ENCODE measurements at places on chromosomes 4 and X.

GRCh38 chr4:142838778-142839177 is 7.3 kb downstream of the INPP4B start:
- no peak for DNase-seq

GRCh38 chr4:43835869-43836268 is 612.7 kb downstream of the KCTD8 start:
- no peak for DNase-seq

GRCh38 chr4:1493540-1494287 is 87.5 kb upstream of the NKX1-1 start:
- no peak for DNase-seq

DNA sequence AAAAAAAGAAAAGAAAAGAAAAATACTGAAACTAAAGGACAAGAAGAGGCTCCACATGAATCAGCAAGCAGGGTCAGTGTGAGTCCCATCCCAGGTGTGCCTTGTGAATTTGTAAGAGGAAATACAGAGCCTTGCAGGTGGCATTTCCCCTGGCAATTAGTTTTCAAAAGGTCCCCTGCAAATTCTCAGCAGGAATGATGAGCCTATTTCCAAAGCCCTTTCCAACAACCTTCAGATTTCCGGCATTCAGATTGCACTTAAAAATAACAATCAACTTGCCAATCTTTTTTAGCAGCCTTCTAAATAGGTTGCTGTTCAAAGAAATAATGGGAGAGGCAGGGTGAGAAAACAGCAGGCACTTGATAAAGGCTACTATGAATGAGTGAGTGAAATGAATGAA is 66.4 kb upstream of the OR13H1 start:
- no peak for DNase-seq

DNA sequence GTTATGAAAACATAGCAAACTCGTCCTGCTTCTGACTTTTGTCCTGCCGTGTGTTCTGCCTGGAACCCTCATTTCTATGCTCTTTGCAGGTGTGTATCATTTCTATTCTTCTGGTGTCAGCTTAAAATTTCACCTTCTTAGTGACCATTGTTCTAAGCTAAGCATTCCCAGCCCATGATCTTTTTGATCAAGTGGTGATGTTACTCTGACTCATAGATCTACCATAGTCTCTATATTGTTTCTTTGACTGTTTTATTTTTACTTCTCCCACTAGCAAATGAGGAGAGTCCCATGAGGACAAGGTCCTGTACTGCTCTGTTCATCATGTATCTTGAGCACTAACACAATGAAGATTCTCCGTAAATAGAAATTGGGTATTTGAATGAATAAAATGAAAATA is 14.1 kb upstream of the CXCL6 start:
- no peak for DNase-seq

DNA sequence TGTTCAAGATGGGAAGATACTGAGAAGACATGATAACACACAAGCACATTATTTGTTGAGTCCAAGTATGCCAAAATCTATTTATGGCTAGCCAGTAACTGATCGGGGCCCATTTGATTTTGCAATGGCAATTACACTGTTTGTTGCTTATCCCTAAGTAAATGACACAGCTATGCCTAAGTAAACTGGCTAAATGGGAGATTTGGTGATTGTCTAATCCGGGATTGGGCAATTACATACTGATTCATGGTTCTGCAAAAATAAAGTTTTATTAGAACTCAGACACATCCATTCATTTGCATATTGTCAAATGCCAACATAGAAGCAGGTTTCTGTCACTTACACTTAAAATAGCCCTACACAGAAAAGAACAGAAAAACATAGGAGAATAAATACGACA is 140.2 kb upstream of the TBL1X start:
- DNase-seq, result no peak

DNA sequence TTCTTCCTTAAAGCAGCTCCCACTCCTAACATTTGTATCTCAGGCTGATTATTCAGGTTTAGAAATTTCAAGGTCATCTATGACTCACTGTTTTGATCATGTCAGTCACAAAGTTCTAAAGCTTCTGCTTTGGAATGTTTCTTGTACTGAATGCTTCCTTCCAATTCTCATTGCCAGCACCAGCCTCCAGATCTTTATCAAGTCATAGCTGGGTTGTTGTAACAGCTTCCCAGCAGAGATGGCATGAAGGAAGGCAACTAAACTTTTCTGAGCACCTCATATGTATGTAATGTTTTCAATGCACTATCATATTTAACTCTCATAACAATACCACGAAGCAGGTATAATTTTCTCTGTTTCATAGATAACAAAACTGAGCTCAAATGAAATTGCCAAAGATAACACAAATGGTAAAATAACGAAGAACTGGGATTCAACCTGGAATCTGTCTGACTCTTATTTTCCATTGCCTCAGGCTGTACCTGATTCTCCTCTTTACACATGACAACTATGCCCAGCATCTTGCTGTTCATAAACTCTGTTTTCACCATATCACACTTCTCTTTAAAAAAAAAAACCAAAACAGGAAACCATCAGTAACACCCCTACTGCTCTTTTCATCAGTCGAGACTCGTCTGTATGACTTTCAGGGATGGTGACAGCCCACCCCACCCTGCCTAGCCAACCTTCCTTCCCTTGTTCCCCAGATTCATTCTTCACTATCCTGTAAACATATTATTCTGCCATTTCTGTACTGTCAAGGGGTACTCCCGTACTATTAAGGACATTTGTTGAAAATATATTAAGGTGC is 13.4 kb downstream of the TRPC3 start:
- no peak for DNase-seq

DNA sequence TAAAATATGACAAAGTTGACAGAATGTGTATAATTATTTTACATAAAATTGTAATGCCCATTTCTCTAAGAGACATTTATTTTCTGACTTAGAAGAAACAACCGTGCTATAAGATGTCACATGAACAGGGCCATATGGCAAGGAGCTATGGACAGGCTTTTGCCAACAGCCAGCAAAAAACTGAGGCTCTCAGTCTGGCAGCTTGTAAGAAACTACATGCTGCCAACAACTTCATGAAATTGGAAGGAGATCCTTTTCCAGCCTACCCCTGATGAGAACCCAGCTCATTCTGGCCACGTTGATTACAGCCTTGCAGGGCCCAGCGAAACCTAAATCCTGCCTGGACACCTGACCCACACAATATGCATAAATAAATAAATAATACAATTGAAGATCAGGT is 250.3 kb upstream of the ARSJ start:
- DNase-seq, result no peak

DNA sequence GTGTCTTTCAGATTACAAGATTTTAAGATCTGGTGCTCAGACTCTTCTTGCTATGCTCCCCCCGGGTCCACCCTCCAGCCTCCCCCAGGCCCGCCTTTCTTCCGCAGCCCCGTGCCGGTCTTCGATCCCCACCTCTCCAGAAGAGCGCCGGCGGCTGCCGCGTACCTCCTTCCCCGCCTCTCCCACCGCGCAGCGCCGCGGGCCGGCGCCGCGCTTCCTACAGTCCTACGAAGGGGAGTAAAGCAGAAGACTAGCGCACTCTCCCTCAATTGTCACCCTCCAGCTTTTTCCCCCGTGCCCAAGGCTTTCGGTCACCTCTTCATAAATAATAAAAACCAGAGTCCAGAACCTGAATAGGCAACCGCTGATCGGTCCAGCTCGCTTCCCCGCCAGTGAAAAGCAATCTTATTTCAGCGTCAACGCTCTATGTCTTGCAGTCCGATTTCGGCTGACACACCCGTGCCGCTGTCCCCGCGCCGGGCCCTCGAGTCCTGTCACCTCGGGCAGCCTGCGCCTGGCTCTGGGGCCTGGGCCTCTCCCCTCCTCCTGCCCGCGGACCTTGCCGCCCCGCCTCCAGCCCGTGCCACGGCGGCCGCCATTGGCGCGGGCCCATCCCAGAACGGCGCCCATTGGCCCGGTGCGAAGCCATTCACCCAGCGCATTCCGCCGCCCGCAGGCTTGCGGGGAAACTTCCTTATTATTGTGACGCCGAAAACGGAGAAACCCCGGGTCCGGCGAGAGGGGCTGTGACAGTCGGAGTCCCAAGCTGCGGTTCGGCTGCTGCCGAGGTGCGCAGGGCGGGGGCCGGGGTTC is at the start of gene HERC3:
HERC3 (plus strand) TSS at position 694 of the 813 bp plus-strand sequence. CDS start 13,344 bp downstream, outside the sequence.
- peak; percentile 78 for DNase-seq

DNA sequence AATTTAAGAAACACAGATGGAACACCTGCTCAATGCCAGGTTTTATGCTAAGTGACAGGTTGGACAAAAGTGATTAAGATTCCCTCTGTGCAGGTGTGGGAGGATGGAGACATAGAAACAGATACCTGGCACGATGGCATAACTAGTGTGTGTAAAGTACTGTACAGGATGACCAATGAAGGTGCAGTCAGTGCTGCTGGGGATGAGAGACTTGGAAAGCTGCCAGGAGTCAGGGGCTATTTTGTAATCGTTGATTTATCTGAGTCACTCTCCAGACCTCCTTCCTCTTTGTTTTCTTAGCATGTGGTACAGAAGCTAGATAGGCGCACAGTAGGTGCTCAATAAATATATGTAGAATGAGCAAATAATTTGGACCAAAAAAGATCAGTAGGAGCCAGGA is 58.2 kb downstream of the CWH43 start:
- DNase-seq, result no peak

- no peak for DNase-seq
These were observed 67.7 kb upstream of the PGRMC2 start for GRCh38 chr4:128355305-128355704.

DNA sequence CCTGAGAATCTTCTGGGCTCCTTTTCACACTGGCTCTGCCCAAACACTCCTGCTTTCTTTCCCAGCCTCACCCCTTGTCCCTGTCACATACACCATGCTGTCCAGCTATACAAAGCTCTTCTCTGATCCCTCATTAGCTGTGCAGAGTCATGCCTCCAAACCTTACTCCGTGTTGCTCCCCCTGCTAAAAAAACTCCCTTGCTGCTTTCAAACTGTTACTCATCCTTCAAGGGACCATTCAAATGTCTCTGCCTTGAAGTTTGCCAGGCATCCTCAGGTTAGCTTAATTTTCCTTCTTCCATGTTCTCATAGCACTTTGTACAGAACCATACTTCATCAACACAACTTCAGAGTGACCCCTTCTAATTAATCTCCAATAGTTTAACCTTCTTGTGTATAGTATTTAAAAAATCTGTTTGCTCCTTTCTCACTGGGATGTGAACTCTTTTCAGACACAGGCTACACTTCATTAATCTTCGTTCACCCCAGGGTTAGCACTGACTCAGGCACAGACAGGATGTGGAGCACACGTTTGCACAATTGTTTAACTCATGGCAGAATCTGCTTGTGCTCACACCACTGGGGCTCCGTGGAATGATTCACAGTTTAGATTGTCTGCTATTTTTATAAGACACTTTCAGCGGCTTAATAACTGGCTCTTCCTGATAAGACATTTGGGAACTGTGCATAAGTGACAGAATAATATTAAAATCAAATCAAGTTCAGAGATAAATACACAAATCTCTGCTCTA is 21.4 kb upstream of the SEL1L3 start:
- DNase-seq, result no peak

DNA sequence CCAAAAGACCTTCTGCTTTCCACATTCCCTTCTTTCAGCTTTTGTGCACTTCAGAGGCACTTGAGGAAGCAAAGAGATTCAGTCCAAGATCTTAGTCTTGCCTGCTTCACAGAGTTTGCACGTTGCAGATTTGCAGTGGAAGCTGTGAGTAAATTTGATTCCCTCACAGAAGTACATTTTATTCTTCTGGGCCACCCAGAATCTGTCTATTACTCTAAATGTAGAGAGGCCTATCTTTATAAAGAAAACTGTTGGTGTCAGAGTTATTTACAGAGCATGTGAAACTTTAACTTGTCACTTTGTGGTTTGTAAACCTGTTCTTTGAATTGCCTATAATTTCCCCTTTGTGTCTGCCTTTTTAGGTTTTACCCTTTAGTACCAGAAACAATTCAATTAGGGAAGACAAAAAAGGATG is 15.5 kb downstream of the SPRY1 start:
- no peak for DNase-seq

DNA sequence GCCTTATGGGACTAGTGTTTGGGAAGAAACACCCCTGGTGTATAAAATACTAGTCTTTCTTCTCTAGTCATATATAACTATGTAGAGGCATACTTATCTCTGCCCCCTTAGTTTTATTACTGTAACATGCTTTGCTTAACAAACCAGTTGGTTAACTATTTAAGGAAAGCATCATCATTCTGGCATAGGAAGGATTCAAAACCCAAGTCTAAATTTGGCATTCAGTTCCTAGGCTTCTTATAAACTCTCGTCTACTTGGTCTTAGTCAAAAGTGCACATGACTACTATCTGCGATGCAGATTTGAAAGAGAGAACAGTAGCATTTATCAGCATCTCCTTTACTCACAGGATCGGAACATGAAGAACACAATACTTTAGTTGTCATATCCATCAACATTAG is 111.3 kb downstream of the MFAP3L start:
- DNase-seq, result no peak

DNA sequence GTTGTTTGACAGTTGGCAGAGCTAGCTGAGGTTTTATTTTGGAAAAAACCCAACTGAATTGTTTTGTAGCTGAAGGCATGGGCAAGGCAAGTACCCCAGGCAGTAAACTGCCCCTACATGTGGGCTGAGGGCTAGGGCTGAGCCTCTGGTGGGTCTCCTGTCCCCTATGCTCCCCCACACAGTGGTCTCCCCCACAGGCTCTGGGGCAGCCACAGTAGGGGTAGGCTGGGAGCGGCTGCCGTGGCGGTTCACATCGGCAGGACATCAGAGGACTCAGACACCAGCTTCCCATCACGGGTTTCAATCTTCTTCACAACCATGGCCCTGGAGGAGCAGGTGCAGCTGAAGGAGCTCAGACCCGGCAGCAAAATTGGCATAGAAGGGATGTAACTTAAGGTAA is 10.7 kb upstream of the ALAS2 start:
- no peak for DNase-seq

DNA sequence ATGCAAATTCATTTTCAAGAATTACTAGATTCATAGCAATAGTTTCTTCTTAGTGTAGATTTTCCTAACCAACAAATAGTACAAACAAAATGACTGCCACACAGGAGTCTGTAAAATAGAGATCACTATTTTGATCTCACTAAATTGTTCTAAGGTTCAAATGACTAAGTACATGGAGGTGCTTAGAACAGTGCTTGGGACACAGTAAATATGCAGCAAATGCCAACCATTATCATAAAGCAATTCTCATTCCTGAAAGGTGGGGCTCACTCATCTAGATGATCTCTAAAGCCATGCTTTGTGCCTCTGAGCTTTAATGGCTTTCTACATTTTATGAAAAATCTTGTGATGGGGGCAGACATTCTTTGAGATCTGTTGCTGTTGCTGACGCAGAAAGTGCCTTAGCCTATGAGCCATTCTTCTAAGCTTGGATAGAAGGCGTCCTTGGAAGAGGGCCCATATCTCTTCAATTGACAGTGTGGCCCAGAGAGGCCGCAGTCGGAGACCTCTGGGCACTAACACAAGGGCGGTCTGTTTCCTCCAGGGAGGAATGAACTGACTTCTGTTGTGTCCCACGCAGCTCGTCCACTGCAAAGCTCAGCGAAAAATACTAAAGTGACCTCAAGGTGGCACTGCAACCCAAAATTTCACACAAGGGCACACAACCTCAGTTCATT is 23.5 kb downstream of the TLR10 start:
- DNase-seq, result peak; percentile 46

DNA sequence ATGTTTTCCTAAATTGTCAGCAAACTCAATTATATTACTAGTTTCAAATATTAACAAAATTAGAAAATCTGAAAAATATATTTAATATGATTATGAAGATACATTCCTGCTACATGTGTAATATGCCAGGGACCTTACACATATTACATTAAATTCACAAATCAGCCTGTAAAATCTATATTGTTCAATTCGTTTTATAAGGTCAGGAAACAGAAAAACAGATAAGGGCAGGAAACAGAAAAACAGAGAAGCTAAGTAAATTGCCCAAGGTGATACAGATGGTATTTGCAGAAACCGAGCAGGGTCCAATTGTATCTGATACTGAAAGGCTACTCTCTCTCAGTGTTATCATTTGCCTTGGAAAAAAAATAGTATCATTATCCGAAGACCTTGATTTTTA is 739.0 kb downstream of the DMD start:
- DNase-seq, result no peak

All from stimulated activated CD8-positive, alpha-beta memory T cell treated with anti-CD3 and anti-CD28 coated beads, Interleukin-7, amount 100 ng/mL, for 1 hour (primary cell).